ENCODE measurements at places on chromosomes 5 and 9. TPM values are rescaled to one million over a fixed set of nuclear protein-coding genes. Genes with fewer than 3 reads are reported as not detected.
A peak's percentile ranks its signal among the peaks of the same experiment; 100 is the strongest.

DNA sequence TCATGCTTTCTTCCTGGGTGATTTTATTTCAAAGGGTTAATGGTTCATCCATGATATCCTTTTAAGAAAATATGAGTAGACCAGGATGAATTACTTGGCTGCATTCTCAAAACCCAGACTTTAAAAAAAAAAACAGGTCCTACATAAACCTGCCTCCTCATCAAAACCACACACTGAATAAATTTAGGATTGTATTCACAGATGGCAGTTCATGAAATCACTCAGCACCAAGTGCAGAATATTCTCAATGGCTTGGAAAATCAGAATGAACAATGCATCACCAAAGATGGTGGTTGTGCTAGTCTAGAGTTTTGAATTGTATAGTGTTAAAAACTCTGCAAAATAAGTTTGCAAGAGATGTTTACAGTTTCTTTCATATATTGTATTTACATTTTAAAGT lies 145.4 kb upstream of the GRAMD2B start:
- DNase-seq, result no peak

- DNase-seq, result no peak
Observed at GRCh38 chr9:89739511-89739910, 134.7 kb downstream of the GADD45G start.

GRCh38 chr5:37086466-37087173 lies 162.6 kb downstream of the CPLANE1 start:
- no peak for DNase-seq

GRCh38 chr9:137705443-137705863 lies 86.6 kb downstream of the EHMT1 start:
- DNase-seq, result no peak

- DNase-seq, result no peak
Observed at GRCh38 chr5:9009931-9010651, 535.8 kb downstream of the SEMA5A start.

DNA sequence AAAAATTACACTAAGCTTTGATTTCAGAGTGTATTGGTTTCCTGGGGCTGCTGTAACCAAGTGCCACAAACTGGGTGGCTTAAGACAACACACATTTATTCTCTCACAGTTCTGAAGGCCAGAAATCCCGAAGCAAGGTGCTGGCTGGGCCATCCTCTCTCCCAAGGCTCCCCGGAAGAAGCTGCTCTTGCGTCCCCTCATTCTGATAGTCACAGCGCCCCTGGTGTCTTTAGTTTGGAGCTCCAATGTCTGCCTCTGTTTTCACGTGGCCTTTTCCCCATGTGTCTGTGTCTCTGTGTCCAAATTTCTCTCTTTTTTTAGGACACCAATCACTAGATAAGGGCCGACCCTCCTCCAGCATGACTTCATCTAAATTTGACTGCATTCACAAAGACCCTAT lies 56.7 kb downstream of the ROPN1L start:
- peak; percentile 71 for DNase-seq

- no peak for DNase-seq
Observed at GRCh38 chr9:21268347-21268657, 28.5 kb upstream of the IFNA14 start.

GRCh38 chr9:114291886-114292590 lies 30.9 kb upstream of the ORM1 start:
- peak; percentile 7 for DNase-seq

- peak; percentile 62 for DNase-seq
Observed at GRCh38 chr9:83708515-83709158, 879 bp upstream of the UBQLN1 start.

- DNase-seq, result no peak
Observed at GRCh38 chr9:74555565-74555964, 58.4 kb downstream of the RORB start.

DNA sequence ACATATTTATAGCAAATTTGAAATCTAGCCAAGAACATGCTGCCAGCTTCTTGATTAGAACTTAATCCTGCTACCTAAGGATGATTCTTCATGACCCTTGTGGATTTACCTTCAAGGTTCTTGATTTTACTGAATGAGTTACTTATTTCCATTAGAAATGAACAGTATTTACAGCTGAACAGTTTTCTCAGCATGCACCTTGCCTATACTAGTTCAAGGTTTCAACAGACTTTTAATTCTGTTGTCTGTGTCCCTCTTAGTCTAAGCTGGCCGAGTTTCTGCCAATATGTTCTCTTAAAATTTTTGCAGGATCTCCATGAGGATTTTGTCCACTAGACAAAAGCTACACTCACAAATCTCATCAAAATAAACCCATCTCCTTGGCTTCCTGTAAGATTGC lies 188.8 kb upstream of the ST8SIA4 start:
- DNase-seq, result no peak

DNA sequence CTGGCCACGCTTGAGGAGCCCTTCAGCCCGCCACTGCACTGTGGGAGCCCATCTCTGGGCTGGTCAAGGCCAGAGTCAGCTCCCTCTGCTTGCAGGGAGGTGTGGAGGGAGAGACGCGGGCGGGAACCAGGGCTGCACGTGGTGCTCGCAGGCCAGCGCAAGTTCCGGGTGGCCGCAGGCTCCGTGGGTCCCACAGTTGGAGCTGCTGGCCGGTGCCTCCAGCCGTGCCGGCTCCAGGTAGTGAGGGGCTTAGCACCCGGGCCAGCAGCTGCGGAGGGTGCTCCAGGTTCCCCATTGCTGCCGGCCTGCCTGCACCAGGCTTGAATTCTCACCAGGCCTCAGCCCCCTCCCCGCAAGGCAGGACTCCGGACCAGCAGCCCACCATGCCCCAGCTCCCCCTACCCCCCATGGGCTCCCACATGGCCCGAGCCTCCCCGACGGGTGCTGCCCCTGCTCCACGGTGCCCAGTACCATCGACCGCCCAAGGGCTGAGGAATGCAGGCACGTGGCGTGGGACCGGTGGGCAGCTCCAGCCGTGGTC lies 192.8 kb upstream of the IZUMO3 start:
- no peak for DNase-seq

- no peak for DNase-seq
Observed at GRCh38 chr5:144644317-144644716, 473.6 kb downstream of the KCTD16 start.

DNA sequence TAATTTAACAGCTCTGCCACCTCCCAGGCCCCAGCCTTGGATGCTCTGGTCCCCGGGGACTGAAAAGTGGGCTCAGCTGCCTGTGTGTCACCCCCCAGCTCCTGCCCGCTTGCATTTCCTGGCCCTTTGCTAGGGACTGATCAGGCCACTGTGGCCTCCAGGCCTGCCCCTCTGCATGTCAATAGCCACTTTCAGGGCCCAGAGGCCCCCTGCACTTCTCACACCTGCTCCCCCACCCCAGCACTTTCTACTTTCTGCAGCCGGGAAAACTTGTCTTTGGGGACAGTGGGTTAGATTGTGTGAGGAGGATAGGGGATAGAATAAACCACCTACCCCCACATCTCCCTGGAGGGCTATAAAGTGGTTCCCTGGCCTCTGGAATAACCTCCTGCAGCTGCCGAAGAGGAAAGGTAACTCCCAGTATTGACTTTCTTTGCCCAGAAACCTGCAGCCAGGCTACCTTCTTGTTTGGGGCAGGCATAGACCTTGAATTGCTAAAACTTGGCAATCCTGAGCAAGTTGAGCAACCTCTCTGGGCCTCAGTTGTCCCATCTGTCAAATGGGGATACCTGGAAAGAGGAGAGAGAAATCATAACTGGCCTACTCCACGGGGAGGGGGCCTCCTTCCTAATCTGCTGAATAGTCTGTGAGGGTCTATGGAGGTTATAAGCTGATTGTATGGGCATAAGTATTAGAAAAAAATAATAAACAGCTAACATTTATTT lies 7.8 kb downstream of the AIF1L start:
- peak; percentile 81 for DNase-seq

GRCh38 chr5:94209272-94209671 lies 409.1 kb downstream of the KIAA0825 start:
- no peak for DNase-seq

DNA sequence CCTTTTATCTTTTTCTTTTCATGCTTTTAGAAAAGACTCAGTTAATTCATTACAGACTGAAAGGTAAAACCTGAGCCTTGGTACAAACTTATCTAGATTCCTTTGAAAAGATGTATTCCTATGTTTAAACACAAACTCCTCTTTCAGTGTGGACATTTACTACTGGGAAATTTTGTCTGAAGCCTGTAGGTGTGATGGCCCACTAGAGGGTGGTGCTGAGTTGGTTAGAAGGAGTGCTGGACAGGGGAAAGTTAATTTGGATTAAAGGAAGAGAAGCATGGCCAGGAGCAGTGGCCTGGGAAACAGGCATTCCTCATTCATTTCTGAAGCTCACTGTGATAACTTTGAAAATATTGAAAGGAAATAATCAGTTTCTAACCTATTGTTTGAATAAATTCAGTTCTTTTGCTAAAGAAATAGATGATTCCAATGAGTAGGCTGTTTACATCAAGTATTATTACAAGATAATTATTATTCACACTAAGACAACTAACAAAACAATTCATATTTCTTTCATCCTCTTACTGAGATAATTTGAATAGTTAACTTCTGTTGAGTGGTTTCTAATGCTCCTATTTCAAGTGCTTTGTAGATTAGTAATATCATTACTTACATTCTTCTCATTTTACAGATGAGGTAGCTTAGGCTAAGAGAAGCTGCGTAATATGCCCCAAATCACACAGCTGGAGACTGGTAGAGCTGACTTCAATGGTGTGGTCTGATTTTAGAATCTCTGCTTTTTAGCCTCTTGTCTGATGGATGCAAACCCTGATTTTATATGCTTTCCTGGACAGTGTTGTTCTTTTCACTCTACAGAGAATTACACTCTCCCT lies 150.9 kb downstream of the ADGRV1 start:
- peak; percentile 46 for DNase-seq

- DNase-seq, result no peak
Observed at GRCh38 chr5:141633871-141634561, 2.6 kb downstream of the HDAC3 start.

- DNase-seq, result no peak
Observed at GRCh38 chr5:151509231-151509630, 61.8 kb downstream of the SLC36A1 start.

GRCh38 chr5:128766406-128766805 lies 198.9 kb upstream of the SLC27A6 start:
- DNase-seq, result no peak

- DNase-seq, result no peak
Observed at GRCh38 chr5:82847562-82847961, 229.6 kb downstream of the TMEM167A start.

GRCh38 chr9:99187311-99187710 lies 34.4 kb downstream of the ALG2 start:
- DNase-seq, result no peak

DNA sequence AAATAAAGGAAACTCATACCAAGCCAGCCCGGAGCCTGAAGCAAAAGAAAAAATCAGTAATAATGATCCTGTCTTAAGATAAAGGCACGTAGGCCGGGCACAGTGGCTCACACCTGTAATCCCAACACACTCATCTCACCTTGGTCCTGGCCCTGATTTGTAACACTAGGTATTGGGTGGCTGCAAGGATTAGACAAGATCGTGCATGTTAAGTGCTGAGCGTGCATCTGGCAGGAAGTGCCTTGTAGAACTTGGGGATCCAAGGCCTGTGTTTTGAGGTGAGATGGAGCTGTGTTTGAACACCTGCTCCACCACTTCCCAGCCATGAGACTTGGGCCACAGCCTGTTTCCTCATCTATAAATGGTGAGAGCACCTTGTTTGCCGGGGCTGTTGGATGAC lies 41.5 kb downstream of the SPRY4 start:
- no peak for DNase-seq

DNA sequence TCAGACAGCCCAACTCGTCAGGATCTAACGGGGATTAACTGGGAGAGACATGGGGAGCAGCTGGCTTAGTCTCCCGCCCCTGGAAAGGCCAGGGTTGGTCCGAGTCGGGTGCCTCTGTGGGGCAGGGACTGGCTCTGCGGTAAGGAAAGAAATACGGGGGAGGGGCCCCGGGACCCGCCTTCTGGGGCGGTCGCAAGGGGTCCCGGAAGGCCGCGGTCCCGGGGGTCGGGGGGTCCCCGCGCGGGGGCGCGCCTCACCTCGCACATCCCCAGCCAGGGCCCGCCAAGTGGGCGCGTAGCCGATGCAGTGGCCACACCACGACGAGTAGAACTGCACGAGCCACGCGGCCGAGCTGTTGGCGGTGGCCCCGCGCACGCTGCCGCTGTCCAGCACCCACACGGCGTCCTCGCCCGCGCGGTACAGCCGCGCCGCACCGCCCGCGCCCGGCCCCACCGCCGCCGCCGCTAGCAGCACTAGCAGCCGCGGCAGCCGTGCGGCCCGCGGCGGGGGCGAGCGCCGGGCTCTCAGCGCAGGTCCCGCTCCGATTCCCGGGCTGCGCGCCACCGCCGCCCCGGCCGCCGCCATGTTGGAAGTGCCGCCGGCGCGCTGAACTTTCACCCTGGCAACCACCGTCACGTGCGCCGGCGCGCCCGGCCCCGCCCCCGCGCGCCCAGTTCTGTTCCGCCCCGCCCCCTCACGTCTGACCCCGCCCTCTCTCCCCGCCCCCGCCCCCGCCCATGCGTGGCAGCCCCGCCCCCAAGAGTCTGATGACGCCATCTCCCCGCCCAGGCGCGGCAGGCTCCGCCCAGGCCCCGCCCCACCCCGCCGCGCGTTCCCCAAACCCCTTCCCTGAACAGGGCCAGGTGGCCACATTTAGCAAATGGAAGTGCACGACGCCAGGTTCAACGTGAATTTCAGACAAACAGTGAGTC lies at the start of gene QSOX2:
QSOX2 (minus strand) TSS at position 594 of the 932 bp plus-strand sequence; CDS start at position 585, 9 bp downstream.
- DNase-seq, result peak; percentile 99

DNA sequence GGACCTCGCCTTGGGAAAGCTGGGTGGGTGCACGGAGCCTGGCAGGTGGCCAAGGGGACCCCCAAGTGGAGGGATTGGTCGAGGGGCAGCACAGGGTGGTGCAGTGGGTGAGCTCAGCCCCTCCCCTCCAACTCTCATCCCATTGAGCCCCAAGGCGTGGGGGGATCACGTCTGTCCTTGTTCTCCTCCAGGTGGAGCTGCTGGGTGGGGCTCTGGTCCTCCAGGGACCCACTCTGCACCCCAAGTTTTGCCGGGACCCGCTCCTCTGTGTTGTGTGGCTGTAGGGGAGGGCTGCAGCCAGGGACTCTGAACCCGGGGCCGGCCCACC lies 3.6 kb upstream of the FUT7 start:
- peak; percentile 89 for DNase-seq

- DNase-seq, result peak; percentile 58
Observed at GRCh38 chr9:134348404-134349155, 22.3 kb downstream of the RXRA start.

GRCh38 chr5:133739181-133739780 lies 126.9 kb upstream of the FSTL4 start:
- DNase-seq, result no peak

DNA sequence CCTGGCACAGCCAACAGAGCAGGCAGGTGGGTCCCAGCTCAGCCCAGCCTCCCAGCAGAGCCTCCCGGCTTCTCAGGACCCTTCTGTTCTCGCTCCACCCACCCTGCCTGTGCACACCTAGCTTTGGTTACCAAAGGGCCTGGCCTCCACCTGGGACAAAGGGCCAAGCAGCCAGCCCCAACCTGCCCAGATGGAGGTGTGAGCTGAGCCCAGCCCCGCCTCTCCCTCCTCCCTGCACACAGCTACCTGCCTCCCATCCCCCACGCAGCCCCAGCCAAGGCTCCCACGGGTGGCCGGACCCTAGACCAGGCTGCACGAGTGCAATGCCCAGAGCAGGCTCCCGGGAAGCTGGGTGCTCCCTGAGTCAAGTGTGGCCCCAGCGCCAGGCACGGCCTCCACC lies 5.6 kb downstream of the TPRN start:
- DNase-seq, result no peak

WWC1 gene
- 15.5 TPM for total RNA-seq

ZNF879 gene
- total RNA-seq, result 2.5 TPM

RASGEF1C gene
- 1.4 TPM for total RNA-seq

FAF2 gene
- total RNA-seq, result 37.6 TPM

DAB2 gene
- total RNA-seq, result 2.7 TPM

TDRD7 gene
- 7.7 TPM for total RNA-seq

IFNK gene
- total RNA-seq, result not detected

ACOT12 gene
- not detected for total RNA-seq

PLPP7 gene
- total RNA-seq, result 8.2 TPM

LURAP1L gene
- total RNA-seq, result 1.7 TPM

CACNA1B gene
- 2.3 TPM for total RNA-seq

Measured in H7 (cell line).